T-helper 1 cell treated with Interleukin-12 subunit alpha and Interleukin-12 subunit beta and Interleukin-4 antibody, amounts not matched to agents 30 ng/mL and 1 ng/mL, for 36 hours (primary cell): ENCODE measurements at places on chromosomes 5 and 9. TPM values are rescaled to one million over a fixed set of nuclear protein-coding genes. Genes with fewer than 3 reads are reported as not detected.

Gene SLC36A3
- total RNA-seq, result not detected in 2 replicates

Gene PKD2L2
- not detected in 2 replicates for total RNA-seq

Gene PRUNE2
- total RNA-seq, result 0.83 and 1.6 TPM in 2 replicates

Gene MELK
- total RNA-seq, result 39.7 and 41.9 TPM in 2 replicates

Gene TAF11L10
- not detected in 2 replicates for total RNA-seq

Gene LCN15
- not detected in 2 replicates for total RNA-seq

Gene DCP2
- total RNA-seq, result 97.1 and 99.7 TPM in 2 replicates

Gene PFN3
- not detected in 2 replicates for total RNA-seq

Gene FOXD4L3
- total RNA-seq, result 0.29 TPM in 1 of 2 replicates, not detected in the other

Gene CDH9
- total RNA-seq, result not detected in 2 replicates

Gene AQP7
- total RNA-seq, result 0.27 and 0.54 TPM in 2 replicates

Gene PGM5
- total RNA-seq, result not detected in 2 replicates

Gene HEMGN
- total RNA-seq, result 0.42 and 0.44 TPM in 2 replicates

Gene PCDHGC4
- 0.37 TPM in 1 of 2 replicates, not detected in the other for total RNA-seq

Gene CTNND2
- total RNA-seq, result not detected in 2 replicates

Gene SHROOM1
- total RNA-seq, result 3.9 and 4.2 TPM in 2 replicates

Gene BTNL3
- total RNA-seq, result not detected in 2 replicates

Gene FAM193B
- 87.8 and 93.8 TPM in 2 replicates for total RNA-seq

Gene CCL27
- 0.39 TPM in 1 of 2 replicates, not detected in the other for total RNA-seq

Gene PTGDS
- total RNA-seq, result 5.2 and 5.3 TPM in 2 replicates

Gene AFF4
- 45.5 and 46.9 TPM in 2 replicates for total RNA-seq

Gene MAMDC2
- total RNA-seq, result not detected in 2 replicates

Gene CCNO
- total RNA-seq, result not detected in 2 replicates

Gene TAF1L
- 0.02 TPM in 1 of 2 replicates, not detected in the other for total RNA-seq

Gene S100Z
- 3.1 and 3.3 TPM in 2 replicates for total RNA-seq

Gene PCDHGB5
- total RNA-seq, result 0.46 and 0.66 TPM in 2 replicates

Gene KCNIP1
- total RNA-seq, result not detected in 2 replicates

Gene C5orf58
- not detected in 2 replicates for total RNA-seq

Gene C5orf47
- not detected in 2 replicates for total RNA-seq

Gene FBLL1
- total RNA-seq, result not detected in 2 replicates

Gene SPATA31E1
- total RNA-seq, result not detected in 2 replicates

Gene CD14
- 0.51 and 0.56 TPM in 2 replicates for total RNA-seq

Gene MPDZ
- not detected in 2 replicates for total RNA-seq

Gene KIF4B
- total RNA-seq, result 0.05 and 0.07 TPM in 2 replicates
